Globus pallidus (tissue), 1 donor: ENCODE measurements at places on chromosomes 4 and X.

GRCh38 chr4:66606215-66606614, 935.9 kb upstream of the EPHA5 start:
- DNase-seq: no peak

DNA sequence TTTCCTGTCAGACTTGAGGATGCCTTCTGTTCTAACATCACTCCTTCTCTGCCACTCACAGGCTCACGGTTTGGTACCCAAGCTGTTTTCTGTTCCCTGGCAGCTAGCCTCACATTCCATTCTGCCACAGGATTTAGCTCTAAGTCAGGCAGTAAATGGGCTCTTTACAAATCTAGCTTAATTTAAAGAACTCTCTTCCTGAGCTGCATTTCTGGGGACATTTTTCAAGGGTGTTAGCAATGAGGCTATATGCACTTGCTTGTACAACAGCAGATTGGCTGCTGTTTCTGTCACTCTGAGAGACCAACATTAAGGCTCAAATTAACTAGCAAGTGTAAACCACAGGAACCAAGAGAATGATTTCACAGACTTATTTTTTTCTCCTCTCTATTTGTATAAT, 337.8 kb upstream of the NOCT start:
- DNase-seq: no peak

DNA sequence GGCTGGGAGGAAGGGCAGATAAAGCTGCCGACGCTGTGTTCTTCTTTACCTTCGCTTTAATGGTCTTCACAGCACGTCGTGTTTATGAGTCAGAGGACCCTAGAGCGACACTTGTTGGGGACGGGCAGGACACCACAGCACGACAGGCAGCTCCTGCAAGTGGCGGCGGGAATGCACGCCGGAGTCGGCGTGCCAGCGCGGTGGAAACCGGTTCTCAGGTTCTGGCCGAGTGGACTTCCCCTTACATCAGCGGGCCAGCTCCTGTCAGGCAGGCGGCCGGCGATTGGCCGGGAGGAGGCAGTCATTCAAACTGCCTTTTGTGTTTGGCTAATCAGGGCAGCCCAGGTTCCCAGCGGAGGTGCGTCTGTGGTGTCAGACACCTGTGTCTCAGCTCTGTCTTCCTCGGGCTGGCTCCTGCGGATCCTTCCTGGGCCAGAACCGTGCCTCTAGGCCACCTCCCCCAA, 150.9 kb downstream of the SHROOM3 start:
- no peak for DNase-seq

DNA sequence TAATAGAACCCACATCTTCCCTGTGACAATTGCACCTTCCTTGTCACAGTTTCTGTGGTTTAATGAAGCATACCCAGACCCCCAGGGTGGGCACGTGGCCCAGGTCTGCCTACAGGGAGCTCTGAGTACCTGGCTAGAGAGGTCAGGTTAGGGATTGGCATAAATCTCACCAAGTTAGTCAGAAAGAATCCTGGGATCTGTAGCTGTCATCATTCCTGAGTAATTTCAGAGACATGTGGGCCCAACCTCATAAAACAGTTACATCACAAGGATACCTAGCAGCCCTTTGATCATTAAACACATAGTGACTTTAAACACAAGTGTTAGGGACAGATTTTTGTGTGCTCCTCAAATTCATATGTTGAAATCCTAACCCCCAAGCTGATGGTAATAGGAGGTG, 123.0 kb downstream of the KDR start:
- no peak for DNase-seq

- no peak for DNase-seq
Observed at GRCh38 chr4:80419946-80420345, 84.4 kb downstream of the CFAP299 start.

- no peak for DNase-seq
Observed at GRCh38 chr4:39053983-39054382, 8.0 kb upstream of the KLHL5 start.

DNA sequence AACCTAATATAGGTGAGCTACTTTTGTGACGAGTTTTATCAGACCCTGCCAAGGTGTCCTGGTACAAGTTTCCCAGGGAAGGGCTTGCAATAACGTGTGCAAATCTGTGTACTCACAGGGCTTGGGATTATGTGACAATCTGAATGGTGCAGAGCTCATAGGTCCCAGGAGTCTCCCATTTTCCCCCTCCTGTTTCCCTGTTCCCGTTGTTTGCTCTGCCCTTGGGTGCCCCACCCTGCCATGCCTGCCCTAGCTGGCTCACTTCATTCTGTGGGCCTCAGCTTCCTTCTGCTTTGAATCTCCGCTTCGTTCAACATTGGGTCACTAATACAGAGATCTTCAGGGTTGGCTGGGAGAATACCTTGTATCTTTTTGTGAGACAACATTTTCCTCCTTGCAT, 90.3 kb upstream of the HPF1 start:
- DNase-seq: no peak

DNA sequence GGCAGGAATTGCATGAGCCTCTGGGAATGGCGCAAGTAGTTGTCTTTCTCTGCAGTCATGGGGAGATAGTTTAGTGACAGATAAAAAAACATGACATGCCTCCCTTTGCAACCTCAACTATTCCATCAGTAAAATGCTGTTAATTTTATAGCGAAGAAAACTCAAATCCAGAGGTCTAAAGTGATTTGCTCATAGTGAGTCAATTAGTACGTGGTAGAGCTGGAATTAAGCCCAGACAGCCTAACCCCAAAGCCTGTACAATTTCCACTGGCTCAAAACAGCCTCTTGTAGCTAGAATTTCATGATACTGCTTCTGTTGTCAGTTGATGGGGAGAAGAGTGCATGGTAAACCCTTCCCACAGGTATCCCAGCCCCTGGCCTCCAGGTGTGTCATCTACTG, 81.3 kb upstream of the TRPC5 start:
- DNase-seq: no peak

- no peak for DNase-seq
Observed at GRCh38 chr4:114025176-114025777, 45.8 kb upstream of the ARSJ start.
